ENCODE measurements at places on chromosomes 3 and 15.

DNA sequence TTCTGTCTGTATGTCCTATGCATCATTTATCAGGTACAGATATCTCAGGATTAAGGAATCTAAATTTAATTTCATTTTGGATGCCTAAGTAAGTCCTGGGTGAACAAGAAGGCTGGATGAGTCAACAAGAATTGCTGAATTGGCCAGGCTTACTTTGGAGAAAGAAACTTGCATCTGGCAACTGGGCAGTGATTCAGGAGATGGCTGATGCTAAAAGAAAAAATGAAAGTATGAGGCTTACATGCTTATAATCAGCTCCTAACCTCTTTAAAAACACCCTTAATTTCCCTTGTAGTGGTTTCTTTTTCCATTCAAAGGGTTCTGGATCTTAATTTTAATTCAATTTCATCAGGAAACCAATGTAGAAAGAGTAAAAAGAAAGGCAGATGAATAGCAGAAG is 228.8 kb upstream of the PEX5L start:
- no peak for DNase-seq

DNA sequence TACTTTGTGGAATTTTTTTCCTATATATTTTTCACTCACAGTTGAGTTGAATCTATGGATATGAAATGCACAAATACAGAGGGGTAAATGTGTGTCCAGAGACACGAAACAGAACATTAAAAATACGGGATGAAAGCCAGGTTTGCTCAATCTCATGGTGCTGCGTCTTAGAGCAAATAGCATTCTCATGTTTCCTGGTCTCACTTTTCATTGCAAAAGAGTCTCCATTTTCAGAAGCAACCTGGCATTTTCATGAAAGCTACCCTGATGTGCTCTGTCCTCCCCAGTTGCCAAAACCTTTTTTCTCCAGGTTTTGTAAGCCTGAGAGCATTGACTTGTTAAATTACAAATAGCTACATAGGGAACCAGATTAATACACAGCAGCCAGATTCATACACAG is 49.5 kb upstream of the MBNL1 start:
- DNase-seq = no peak

GRCh38 chr3:56918111-56918568 is 116.4 kb upstream of the ARHGEF3 start:
- DNase-seq = no peak

DNA sequence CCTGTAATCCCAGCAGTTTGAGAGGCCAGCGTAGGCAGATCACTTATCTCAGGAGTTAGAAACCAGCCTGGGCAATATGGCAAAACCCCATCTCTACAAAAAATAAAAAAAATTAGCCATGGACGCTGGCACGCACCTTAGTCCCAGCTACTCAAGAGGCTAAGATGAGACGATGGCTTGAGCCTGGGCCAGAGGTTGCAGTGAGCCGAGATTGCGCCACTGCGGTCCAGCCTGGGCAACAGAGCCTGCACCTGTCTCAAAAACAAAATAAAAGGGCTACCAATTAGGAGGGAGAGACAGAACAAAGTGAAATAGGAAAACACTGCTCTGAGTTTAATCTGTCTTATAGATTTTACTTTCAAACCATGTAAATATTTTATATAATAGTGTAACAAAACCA is 33.8 kb downstream of the MSL2 start:
- no peak for DNase-seq

DNA sequence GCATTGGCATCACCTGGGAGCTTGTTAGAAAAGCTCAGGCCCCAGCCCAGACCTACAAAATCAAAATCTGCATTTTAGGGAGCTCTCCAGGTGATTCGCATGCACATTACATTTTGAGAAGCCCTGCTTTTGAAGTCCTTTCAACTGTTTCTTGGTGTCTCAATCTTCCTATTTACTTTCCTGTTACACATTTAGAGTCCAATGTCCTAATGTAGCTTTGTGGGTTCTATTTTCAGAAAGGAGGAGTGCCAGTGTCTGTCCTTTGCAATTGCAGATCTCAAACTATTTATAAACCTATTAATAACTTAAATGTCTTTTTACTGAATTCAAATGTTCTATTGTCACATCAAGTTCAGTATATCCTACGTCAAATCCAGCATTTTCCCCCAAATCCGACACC is 27.8 kb upstream of the MYRIP start:
- no peak for DNase-seq

DNA sequence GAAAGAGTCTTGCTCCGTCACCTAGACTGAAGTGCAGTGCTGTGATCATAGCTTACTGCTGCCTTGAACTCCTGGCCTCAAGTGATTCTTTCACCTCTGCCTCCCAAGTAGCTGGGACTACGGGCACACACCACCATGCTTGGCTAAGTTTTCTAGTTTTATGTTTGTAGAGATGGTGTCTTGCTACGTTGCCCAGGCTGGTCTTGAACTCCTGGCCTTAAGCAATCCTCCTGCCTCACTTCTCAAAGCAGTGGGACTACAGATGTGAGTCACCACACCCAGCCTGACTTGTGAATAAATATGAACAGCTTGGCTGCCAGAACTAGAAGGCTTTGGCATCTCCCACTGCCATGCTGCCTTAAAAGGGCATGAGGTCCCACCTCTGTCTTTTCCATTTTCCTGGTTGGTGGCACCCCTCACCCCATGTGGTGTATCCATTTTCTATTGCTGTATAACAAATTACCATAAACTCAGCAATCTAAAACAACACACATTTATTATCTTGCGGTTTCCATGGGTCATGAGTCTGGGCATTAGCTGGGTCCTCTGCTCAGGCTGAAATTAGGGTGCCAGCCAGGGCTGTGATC is 44.3 kb downstream of the PTPRG start:
- no peak for DNase-seq

DNA sequence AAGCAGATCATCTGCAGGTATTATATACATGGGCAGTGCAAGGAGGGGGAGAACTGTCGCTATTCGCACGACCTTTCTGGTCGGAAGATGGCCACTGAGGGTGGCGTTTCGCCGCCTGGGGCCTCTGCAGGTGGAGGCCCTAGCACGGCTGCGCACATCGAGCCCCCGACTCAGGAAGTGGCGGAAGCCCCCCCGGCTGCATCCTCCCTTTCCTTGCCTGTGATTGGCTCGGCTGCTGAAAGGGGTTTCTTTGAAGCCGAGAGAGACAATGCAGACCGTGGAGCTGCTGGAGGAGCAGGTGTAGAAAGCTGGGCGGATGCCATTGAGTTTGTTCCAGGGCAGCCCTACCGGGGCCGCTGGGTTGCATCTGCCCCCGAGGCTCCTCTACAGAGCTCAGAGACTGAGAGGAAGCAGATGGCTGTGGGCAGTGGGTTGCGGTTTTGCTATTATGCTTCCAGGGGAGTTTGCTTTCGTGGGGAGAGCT is 639 bp downstream of the MKRN3 start:
- peak; percentile 34 for DNase-seq

- DNase-seq = no peak
Observed at GRCh38 chr3:15313461-15313860, 18.9 kb downstream of the SH3BP5 start.

- DNase-seq = no peak
Observed at GRCh38 chr15:41017066-41017735, 63.9 kb downstream of the CHAC1 start.

GRCh38 chr3:27859821-27860220 is 137.7 kb upstream of the EOMES start:
- no peak for DNase-seq

GRCh38 chr15:89058876-89059405 is 29.3 kb upstream of the ABHD2 start:
- DNase-seq = no peak

GRCh38 chr3:11131371-11131770 is 22.9 kb upstream of the HRH1 start:
- DNase-seq = no peak

GRCh38 chr15:31128919-31129768 is 27.6 kb upstream of the TRPM1 start:
- DNase-seq = peak; percentile 51

GRCh38 chr3:66738625-66739365 is 238.0 kb upstream of the LRIG1 start:
- DNase-seq = no peak

- no peak for DNase-seq
Observed at GRCh38 chr15:90432253-90432652, 44.2 kb downstream of the IQGAP1 start.

GRCh38 chr15:66004618-66005262 is 135.4 kb downstream of the RAB11A start:
- no peak for DNase-seq

DNA sequence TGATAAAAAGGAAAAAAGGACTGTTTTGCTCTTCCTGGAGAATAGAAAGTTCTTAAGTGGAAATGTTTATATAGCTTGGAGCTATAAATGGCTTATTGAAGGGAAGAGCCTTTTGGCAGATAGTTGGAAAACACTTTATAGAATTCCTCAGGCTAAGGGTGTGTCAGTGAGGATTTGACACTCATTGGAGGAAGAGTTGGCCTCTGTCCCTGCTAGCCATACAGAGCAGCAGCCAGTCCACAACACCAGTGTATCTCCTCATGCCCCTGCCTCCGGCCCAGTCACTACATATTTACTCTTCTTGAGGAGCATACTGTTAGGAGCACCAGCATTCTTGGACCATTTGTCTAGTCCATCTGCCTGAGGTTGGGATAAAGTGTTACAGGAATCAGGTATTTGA is 36.2 kb downstream of the KLHL18 start:
- no peak for DNase-seq

DNA sequence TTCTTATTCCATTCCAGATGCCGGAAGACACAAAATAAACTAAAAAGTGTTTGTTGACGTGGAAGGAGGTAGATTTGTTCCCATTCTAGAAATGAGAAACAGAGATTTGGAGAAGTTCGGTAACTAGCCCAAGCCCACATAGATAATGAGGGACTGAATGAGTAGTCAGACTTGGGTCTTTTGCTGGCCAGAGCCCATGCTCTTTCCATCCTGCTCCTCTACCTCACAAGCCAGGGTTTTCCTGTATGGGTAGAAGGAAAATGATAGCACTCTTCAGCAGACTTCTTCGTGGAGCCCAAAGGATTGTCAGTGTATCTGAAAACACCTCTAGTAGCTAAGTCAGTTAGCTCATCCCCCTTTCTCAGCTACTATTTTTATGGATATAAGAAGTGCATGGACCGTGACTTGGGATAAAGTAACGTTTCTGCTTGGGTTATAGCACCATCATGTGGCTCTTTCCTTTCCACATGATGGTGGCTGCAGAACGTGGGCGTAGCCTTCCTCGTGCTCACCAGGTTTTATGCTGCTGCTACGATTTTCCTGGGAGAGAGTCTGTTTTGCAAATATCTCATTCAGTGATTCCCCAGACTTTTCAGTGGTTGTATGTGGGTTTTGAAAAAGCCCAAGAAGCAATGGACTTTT is 84.6 kb downstream of the DGKG start:
- DNase-seq = peak; percentile 39

DNA sequence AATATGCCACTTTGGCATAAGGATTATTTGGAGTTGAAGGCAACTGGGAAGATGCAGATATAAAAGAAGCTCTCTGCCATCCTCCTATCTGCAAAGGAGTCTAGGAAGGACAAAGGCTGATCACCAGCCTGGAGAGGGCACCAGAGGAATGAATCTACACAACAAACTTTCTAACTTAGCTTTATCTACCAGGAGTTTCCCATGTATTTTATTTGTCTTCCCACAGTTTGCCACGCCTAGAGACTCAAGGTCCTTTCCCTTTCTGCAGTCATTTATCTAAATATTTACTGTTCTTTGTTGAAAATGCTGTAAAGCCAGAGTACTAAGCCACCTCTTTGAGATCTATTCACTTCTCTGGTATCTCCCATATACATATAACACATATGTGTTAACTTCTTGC is 32.2 kb downstream of the GPR176 start:
- no peak for DNase-seq

DNA sequence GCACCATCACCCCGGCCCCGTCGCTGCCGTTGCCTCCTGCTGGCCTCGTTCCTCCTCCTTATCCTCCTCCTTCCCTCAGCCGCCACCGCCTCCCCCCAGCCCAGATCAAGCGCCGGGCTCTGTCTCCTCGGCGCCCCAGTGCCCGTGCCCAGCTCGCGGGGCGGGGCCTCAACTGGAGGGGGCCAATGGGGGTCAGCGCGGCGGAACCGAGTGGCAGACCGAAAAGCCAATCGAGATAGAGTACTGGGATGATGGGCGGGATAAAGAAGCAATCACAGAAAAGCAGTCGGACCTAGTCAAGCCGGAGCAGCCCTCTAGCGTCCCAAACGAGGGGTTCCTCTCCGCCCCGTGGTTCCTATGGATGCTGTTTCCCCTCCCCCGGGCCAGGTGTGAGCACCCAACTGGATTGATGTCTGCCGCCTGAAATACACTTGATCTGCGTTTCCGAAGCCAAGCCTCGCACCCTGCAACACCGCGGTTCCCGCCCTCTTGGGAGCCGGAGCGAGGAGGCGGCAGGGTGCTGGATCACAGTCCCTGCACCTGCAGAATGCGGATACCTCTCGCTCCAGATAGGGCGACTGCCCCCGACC is at the start of gene FRMD5:
Gene FRMD5, minus strand, starts transcription at position 121 of the 590 bp plus-strand sequence.
- peak; percentile 97 for DNase-seq

- no peak for DNase-seq
Observed at GRCh38 chr3:62421207-62421606, 47.9 kb upstream of the FEZF2 start.

DNA sequence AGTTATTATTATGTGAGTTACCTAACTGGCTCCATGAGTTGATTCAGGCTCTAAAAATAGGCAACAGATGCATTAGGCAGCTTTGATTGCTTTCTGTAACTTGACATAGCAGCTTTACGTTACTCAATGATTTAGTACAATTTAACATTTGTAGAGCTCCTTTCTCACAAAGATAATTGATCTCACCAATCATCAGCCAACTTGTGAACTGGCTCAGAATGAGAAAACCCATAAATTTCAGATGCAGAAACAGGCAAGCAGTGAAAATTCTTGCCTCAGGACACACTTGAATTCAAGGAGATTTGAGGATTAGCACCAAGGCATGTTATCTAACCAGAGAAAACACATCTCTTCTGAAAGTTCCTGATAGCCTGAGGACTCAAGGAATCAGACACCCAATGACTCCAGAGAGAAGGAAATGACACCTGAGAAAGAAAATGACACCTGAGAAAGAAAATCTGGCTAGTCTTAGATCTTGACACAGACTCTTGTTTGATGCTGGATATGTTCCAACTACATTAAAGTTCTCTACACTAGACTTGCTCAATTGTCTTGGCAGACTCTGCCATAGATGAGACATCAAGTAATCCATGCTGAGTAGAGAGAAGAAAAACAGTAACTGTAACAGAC is 315.1 kb upstream of the CBLB start:
- no peak for DNase-seq

DNA sequence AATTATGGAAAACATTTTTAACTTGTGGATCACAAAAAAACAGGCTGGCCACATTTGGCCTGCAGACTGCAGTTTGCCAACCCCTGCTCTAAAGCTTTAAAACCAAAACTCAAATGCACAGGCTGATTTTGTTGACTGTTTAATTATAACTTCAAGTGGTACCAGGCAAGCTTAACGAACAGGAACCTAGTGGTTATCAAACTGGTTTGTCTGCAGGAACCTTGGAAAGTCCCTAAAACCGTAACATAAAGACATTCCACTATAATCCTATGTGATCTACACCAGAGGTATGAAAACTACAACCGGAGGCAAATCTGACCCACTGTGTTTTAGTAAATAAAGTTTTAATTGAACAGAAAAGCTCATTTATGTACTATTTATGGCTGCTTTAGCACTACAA is 52.4 kb downstream of the TBL1XR1 start:
- no peak for DNase-seq
